ENCODE measurements at places on chromosomes 5 and 9. TPM values are rescaled to one million over a fixed set of nuclear protein-coding genes. Genes with fewer than 3 reads are reported as not detected.

The GABRG2 gene
- total RNA-seq, result not detected

The AK8 gene
- total RNA-seq, result under 0.01 TPM

The PFN3 gene
- not detected for total RNA-seq

The SREK1 gene
- 69.5 TPM for total RNA-seq

The SLC25A48 gene
- total RNA-seq, result not detected

The SHOC1 gene
- 0.09 TPM for total RNA-seq

The OR13C2 gene
- total RNA-seq, result not detected

The PRXL2C gene
- total RNA-seq, result 9.5 TPM

The FAM13B gene
- 19.9 TPM for total RNA-seq

The PCSK5 gene
- 10.7 TPM for total RNA-seq

The C9orf43 gene
- 0.30 TPM for total RNA-seq

The CCDC183 gene
- total RNA-seq, result 0.32 TPM

The PELO gene
- total RNA-seq, result 38.1 TPM

The FGFR4 gene
- 0.59 TPM for total RNA-seq
